ENCODE measurements at places on chromosomes 4 and X.

- DNase-seq = no peak
Observed at GRCh38 chr4:19831644-19832285, 419.9 kb upstream of the SLIT2 start.

DNA sequence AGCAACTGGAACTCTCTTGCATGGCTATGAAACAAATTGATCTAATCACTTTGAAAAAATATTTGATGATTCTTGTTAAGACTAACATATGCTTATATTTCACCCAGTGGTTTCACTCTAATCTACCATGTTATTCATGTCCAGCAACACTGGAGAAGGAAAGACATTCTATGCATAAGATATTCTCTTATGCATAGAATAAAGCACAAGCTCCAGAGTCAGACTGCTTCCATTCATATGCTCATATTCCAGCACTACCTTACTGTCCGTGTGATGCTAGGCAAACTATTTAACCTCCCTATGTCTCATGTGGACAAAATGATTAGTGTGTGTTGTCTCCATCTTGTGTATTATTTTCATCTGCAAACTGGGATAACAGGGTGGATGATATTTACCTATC lies 124.1 kb downstream of the RNF150 start:
- no peak for DNase-seq

DNA sequence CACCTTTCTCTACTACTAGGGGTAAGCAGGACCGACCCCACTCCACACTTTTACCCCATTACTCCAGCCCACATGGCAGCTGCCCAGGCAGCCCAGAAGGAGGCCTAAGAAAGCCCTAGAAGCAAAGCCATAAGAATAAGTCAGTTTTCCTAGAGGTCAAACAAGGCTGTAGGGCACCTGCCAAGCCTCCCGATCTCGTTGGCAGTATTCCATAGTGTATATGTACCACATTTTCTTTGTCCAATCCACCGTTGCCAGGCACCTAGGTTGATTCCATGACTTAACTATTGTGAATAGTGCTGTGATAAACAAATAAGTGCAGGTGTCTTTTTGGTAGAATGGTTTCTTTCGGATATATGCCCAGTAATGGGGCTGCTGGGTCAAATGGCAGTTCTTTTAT lies 54.2 kb downstream of the RHOXF2B start:
- DNase-seq = no peak

GRCh38 chrX:149371986-149372385 lies 133.1 kb downstream of the IDS start:
- DNase-seq = no peak

DNA sequence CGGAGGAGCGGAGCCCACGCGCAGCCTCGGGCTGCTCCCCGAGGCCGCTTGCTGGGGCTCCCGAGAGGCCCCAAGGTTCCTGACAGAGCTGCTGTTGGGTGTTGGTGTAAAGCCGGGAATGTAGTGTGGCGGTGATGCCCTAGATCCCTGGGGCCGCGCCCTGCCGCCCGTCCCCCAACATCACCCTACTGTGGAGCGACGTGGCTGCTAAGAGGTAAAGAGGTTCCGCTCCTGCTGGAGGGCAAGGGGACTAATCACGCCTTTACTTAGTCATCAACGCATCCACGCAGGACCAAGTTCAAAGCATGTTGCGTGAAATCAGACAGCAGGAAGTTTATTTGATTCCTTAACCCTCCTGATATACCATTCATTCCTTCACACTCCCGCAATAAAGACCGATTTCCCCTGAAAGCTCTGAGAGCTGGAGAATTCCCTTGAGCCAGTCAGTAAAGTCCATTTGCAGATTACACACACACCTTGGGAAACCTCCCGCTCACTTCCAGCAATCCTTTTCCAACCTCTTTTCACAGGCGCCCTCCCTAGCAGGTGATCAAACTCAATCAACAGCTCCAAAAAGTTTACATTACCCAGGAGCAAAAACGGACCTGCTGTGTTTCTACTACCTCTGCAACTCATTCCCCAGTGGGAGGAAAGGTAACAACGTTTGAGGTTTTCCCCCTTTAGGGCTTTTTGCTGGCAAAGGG lies 579 bp upstream of the GABRA2 start:
- DNase-seq = no peak

- no peak for DNase-seq
Observed at GRCh38 chr4:101813604-101814003, 23.1 kb downstream of the BANK1 start.

GRCh38 chr4:162061214-162061613 lies 102.6 kb downstream of the FSTL5 start:
- no peak for DNase-seq

GRCh38 chrX:120559804-120560203 lies 958 bp downstream of the CUL4B start:
- no peak for DNase-seq

- DNase-seq = no peak
Observed at GRCh38 chrX:105126201-105126600, 94.3 kb downstream of the TEX13A start.

DNA sequence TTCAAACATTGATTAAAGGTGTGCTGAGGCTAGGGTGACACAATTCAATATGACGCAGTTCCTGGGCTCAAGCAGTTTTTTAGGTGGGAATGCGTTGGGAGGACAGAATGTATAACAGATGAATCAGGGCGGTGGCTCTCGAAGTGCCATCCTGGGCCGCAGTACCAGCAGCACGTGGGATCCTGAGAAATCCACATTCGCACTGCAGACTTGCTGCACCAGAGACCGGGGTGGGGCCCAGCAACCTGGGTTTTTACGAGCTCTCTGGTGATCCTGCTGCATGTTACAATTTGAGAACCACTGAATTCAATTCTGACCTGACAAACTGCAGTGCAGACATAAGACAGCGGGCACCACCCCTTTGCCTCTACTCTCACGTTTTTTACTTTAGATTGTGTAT lies 30.4 kb downstream of the FAM149A start:
- no peak for DNase-seq

- peak; percentile 24 for DNase-seq
Observed at GRCh38 chr4:41573502-41574001, 35.6 kb downstream of the LIMCH1 start.

DNA sequence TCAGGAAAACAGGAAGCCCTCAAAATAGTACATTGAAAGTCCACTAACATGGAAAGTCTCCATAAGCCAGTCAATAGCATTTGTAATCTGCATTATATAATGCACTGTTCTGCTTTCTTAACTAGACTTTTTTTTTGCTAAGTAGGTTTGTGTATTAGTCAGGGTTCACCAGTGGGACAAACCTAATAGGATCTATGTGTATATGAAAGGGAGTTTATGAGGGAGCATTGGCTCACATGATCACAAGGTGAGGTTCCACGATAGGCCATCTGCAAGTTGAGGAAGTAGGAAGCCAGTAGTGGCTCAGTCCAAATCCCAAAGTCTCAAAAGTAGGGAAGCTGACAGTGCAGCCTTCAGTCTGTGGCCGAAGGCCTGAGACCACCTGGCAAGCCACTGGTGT lies 116.0 kb downstream of the MXRA5 start:
- DNase-seq = no peak

GRCh38 chr4:68732653-68733466 lies 62.4 kb upstream of the UGT2B15 start:
- DNase-seq = no peak

- no peak for DNase-seq
Observed at GRCh38 chr4:140867356-140867755, 111.2 kb upstream of the TBC1D9 start.

DNA sequence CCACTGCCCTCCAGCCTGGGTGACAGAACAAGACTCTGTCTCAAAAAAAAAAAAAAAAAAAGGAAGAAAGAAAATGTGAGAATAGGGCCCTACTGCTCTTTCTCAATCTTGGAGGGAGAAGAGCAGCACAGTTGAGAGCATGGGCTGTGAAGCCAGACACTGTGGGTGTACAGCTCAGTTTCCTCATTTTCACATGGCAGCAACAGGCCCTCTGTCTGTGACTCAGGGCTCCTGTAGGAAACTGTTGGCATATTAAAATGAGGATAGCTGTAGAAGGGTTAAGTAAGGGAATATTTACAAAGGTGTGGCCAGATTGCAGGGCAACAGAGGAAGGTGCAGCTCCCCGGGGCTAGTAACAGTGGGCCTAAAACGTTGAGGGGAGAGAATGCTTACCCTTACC lies 3.4 kb downstream of the AKAP14 start:
- DNase-seq = no peak

GRCh38 chr4:130985371-130985770 lies 1889.4 kb downstream of the C4orf33 start:
- no peak for DNase-seq

DNA sequence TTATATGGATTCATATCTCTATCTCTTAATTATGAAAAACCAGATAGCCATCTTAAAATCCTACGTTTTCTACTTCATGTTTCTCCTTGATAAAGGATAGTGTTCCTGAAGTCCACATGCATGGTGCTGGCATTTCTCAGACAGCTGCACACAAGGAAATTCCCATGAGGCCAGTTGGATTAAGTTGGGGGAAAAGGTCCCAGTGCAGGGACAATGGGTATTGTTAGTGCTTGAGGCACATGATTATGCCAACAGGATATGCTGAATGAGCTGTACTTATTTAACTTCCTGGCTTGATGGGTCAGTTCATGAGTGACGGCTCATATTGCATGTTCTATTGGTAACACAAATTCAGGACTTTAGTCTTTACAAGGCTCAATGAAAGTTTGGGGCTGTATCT lies 913.9 kb upstream of the NDST4 start:
- no peak for DNase-seq

DNA sequence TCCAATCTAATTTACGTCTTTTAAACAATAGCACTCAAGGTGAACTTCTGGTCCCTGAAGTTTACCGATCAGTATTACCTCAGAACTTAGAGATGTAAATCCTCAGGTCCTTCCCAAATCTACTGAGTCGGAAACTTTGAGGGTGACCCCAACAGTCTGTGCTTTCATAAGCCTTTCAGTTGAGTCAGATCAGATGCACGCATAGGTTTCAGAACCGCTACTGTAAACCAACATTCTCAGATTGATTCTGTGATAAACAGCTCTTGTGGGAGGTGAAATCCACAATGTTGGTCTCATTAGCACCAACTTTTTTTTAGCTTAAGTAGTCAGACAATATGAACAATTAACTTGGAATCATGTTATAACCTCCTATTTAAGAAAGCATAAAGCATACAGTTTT lies 86.0 kb downstream of the WWC2 start:
- no peak for DNase-seq

GRCh38 chr4:177405508-177405907 lies 36.7 kb downstream of the AGA start:
- DNase-seq = no peak

GRCh38 chr4:163344147-163345125 lies 744 bp downstream of the NPY5R start:
- no peak for DNase-seq

DNA sequence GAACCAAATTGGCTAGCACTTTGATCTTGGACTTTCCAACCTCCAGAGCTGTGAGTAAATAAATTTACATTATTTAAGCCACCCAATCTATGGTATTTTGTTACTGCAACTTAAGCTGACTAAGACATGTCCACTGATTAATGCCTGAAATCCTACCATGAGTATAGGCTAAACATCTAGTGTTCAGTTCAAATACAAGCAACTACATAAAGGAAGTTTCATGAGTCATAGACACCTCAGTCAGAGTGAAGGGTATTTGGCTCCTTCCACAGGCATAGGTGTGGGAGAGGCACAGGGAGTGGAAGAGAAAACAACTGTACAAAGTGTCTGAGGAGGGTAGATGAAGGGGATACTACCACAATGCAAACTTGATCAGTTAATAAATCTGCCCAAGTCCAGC lies 35.5 kb upstream of the PCDH19 start:
- no peak for DNase-seq

- no peak for DNase-seq
Observed at GRCh38 chrX:20418379-20419150, 151.9 kb upstream of the RPS6KA3 start.

- peak; percentile 24 for DNase-seq
Observed at GRCh38 chr4:48968814-48969213, 17.3 kb upstream of the CWH43 start.

DNA sequence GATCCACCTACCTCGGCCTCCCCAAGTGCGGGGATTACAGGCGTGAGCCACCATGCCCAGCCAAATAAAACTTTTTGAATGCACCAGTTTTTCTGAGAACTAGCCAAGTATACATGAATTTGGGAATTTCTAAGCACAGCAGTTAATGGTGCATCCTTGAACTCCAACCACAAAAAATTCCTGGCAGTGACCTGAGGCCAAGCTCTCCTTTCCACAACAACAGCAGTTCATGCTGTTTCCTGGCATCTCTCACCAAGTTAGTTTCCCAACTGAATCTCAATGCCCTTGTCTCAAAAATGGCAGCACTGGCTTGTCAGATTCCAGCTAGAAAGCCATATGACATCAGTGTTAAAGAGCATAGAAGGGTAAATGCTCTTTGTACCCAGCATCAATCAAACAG lies 15.9 kb upstream of the XKRX start:
- DNase-seq = no peak

DNA sequence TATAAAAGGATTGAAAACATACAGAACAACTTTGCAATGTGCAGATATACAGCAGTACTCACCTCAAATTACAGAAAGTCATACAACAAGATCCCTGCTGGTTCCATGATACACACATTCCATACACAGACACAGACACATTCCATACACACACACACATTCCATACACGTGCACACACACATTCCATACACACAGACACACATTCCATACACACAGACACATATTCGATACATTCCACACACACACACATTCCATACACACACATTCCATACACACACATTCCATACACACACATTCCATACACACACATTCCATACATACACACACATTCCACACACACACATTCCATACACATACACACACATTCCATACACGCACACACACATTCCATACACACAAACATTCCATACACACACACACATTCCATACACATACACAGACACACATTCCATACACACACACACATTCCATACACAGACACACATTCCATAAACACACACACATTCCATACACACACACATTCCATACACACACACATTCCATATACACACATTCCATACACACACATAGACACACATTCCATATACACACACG lies 13.7 kb downstream of the LINC00632 start:
- peak; percentile 23 for DNase-seq

GRCh38 chr4:87882321-87882720 lies 49.6 kb downstream of the MEPE start:
- DNase-seq = peak; percentile 44

- DNase-seq = no peak
Observed at GRCh38 chr4:183349673-183350072, 27.4 kb upstream of the CLDN24 start.

DNA sequence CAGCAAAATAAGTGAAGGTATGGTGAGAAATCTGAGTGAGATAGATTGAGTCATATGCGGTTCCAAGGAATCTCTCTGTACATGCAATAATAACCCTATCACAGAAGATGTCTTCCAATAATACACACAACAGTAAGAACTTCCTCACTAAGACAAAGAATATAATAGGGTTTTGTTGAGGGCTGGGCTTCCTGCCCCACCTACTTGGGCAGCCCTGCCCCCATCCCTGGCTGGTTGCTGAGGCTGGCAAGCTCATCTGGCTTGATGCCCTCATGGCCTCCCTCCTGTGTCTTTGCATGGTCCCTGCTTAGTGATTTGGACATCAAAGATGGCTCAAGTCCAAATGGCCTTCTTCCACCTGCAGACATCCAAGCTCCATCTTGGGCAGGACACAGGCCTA lies 2.7 kb downstream of the GEMIN8 start:
- peak; percentile 13 for DNase-seq

GRCh38 chr4:100948911-100949310 lies 398.4 kb downstream of the PPP3CA start:
- DNase-seq = no peak

- no peak for DNase-seq
Observed at GRCh38 chr4:138865765-138866164, 149.8 kb upstream of the NOCT start.

All from fibroblast of pulmonary artery (primary cell).